Smooth muscle cell of the umbilical artery (primary cell): ENCODE measurements at places on chromosomes 1 and 21. TPM values are rescaled to one million over a fixed set of nuclear protein-coding genes. Genes with fewer than 3 reads are reported as not detected.

Gene CATSPERE
- total RNA-seq: 0.30 and 0.51 TPM in 2 replicates

Gene OR2L5
- not detected in 2 replicates for total RNA-seq

Gene AMPD1
- total RNA-seq: not detected in 2 replicates

Gene ACTN2
- under 0.01 and 0.32 TPM in 2 replicates for total RNA-seq

Gene PRKCZ
- 0.55 and 2.7 TPM in 2 replicates for total RNA-seq

Gene SPAG17
- total RNA-seq: 0.05 TPM in 1 of 2 replicates, not detected in the other

Gene DDR2
- 188 and 189 TPM in 2 replicates for total RNA-seq

Gene S100A9
- not detected in 2 replicates for total RNA-seq

Gene CFAP126
- total RNA-seq: not detected in 2 replicates

Gene HRNR
- not detected in 2 replicates for total RNA-seq

Gene BNIPL
- 0.14 and 0.30 TPM in 2 replicates for total RNA-seq

Gene MATN1
- under 0.01 and 0.18 TPM in 2 replicates for total RNA-seq
